ENCODE measurements at places on chromosomes 2 and 18.

GRCh38 chr2:27013738-27014137, 19.0 kb upstream of the TMEM214 start:
- DNase-seq = no peak

GRCh38 chr2:215658635-215659305, 222.9 kb upstream of the FN1 start:
- no peak for DNase-seq

GRCh38 chr2:231923951-231924888, 2.0 kb downstream of the NPPC start:
- DNase-seq = no peak

GRCh38 chr2:25664183-25664964, 9.0 kb downstream of the DTNB start:
- peak; percentile 45 for DNase-seq

GRCh38 chr2:72254831-72255451, 107.3 kb upstream of the CYP26B1 start:
- no peak for DNase-seq

DNA sequence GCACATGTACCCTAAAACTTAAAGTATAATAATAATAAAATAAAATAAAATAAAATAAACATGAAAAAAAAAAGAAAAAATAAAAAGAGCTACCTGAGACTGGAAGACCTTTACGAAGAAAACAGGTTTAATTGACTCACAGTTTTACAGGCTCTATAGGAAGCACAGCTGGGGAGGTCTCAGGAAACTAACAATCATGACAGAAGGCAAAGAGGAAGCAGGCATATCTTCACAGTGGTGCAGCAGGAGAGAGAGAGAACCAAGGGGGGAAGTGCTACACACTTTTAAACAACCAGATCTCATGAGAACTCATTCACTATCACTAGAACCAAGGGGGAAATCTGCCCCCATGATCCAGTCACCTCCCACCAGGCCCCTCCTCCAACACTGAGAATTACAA, 379.3 kb upstream of the VWC2L start:
- no peak for DNase-seq

DNA sequence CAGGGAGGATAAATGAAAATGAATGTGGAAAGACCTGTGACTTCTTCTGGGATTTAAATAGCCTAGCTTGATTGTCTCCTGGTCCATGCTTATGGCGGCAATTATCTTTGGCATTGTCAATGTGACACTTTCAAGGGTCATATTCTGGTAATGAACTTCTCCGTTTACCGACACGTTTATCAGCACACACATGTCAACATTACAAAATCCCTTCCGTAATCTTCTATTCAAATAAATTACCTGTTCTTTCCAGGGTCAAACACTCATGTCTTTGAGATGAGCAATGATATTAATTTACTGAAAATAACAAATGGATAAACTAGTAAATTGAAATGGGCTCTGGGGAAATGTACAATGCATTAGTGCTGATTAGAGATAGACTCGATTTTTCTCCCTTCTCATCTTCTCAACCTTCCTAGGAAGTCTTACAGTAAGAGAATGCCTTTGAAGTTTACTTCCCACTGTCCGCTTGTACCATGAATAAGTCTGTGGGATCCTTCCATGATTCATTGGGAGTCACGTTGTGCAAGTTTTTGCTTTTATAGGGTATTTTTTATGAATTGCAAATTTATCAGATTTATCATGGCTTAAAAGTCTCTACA, 646.3 kb upstream of the LRATD1 start:
- DNase-seq = peak; percentile 65

DNA sequence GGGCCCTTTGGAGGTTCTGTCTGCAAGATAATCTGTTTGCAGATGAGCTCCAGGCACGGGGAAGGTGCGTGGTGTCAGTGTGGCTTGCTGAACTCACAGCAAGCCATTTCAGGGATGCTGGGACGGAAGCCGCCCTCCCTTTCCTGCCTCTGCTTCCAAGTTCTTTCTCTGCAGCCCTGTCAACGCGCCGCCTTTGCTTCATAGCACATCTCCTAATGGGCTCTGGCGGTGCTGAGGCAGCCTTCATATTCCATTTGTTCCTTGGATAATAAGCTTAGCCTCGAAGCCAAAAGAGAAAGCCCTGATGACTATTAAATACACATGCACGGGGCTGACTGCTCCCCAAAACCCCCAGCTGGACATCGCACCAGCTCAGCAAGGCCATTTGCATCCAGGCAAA, 81.7 kb upstream of the TAF1B start:
- peak; percentile 59 for DNase-seq

- no peak for DNase-seq
These were observed 1.1 kb downstream of the SPAG16 start for GRCh38 chr2:213285404-213285803.

DNA sequence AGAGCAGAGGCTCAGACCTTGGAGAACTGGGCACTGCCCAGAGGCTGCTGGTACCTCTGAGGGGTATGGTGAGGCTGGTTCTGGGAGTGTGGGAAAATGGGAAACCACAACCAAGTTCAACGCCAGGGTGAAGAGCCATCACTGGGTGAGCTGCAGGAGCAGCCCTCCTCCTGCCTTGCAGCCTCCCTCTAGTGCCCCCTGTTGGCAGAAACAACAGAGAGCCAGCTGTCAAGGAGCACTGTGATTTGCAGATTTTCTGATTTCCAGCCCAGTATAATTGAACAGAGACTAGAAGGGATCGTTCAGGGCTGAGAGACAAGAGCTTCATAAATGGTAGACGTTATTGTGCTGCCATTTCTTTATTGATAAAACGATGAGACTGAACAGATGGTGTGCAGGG, 50.5 kb downstream of the MAPK4 start:
- no peak for DNase-seq

- DNase-seq = no peak
These were observed 33.7 kb upstream of the WIPF1 start for GRCh38 chr2:174631009-174631981.

GRCh38 chr2:68936889-68937288, 15.8 kb downstream of the GKN2 start:
- DNase-seq = no peak

DNA sequence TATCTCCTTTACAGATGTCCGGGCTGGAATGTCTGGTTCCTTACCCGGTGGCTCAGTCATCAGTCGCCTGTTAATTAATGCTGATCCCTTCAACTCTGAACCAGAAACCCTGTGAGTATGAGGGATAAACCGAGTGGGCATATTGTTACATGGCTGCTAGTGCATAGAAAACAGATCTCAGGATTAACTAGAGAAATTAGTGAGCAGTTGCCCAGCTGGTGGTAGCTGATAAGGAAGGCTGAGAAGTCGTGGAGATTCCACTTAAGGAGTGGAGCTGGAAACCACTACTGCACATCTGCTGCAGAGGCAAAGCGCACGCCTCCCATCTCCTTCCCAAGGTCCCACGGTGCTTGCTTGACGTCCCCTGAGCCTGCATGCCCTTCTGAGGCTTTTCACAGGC, 97.7 kb downstream of the DGKD start:
- DNase-seq = no peak
